ENCODE measurements at places on chromosomes 1 and 21.

GRCh38 chr1:75908717-75909152, 23.5 kb downstream of the ASB17 start:
- peak; percentile 79 for DNase-seq

- no peak for DNase-seq
These were observed 12.2 kb downstream of the MSTO1 start for GRCh38 chr1:155622191-155622590.

DNA sequence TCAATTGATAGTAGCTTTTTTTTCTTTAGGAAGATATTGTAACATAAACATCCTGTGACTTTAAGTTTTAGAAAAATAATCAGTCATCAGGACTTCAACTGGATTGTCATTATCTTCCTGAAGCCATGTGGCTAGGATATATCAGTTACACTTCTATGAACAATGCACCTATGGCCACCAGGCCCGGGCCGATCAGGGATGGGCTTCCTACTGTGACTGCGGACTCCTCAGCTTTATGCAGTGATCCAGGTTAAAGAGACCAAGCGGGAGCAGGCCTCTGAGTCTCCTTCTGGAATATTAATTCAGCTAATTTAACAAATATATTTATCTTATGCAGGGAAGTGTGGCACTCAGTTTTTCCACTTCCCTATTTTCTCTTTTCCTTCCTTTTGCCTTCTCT, 200.6 kb downstream of the ADGRL2 start:
- DNase-seq, result peak; percentile 43

DNA sequence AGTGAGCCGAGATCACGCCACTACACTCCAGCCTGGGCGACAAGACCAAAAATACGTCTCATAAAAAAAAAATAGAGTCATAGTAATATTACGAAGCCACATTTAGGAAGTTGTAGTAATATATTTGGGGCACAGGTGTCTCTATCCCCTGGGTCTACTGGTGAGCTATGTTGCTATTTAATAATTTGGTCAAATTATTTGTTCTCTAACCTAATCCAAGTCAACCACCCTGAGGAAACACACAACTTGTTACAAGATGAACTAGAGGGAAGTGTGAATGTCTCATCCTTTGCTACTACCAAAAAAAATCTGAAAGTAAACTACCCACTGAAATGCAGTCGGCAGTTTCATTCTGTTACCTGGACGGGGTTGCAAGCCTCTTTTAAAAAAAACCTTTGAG, 35.3 kb downstream of the RGS8 start:
- DNase-seq, result no peak

- DNase-seq, result no peak
These were observed 51.7 kb upstream of the NFASC start for GRCh38 chr1:204818998-204819397.

DNA sequence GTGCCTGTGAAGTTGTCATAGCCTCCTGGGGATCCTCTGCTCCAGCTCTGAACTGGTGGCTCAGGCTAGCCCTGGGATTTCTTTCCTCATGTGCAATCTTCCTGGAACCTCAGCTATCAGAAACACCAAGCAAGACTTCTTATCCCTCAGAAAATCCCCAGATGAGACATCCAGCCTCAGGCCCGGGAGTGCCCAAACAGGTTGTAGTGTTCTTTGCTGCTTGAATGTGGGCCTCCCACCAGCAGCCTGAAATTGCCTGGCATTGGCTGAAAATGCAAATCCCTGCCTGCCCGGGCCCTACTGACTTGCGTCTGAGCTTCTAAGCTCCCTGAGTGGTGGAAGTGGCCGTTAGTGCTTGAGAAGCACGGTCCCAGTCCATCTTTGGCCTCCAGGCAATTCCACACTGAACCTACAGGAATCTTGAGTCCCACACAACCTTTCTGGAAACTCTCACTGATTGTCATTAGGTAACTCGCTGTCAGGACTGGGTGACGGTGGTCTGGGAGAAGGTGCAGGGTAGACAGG, 146.8 kb downstream of the ZBTB18 start:
- no peak for DNase-seq

- DNase-seq, result no peak
These were observed 133.0 kb downstream of the ITSN1 start for GRCh38 chr21:33775100-33775828.

- DNase-seq, result no peak
These were observed 5.7 kb downstream of the F3 start for GRCh38 chr1:94535879-94536278.

DNA sequence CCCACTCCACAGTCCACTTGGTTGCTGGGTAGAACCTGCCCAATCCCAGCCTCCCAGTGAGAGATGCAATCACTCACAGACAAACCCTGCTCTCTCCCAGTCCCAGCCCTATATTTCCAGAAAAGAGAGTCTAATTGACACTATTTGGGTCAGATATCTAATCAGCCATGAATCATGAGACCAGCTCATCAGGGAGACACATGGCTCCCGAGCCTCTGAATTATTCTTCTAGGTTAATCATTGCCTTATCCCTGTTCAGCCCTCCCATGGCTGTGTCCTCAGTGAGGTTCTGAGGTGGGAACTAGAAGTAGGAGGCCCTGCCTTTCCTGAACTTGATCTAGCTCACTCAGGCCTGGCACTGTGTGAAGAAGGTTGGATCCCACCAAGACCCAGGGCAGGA, 49.9 kb upstream of the ZC3H12A start:
- DNase-seq, result no peak
